Stimulated activated CD4-positive, alpha-beta T cell treated with anti-CD3 and anti-CD28 coated beads, Interleukin-1b, Interleukin-23, amount 100 ng/mL, for 24 hours (primary cell): ENCODE measurements at places on chromosomes 5 and 9.

DNA sequence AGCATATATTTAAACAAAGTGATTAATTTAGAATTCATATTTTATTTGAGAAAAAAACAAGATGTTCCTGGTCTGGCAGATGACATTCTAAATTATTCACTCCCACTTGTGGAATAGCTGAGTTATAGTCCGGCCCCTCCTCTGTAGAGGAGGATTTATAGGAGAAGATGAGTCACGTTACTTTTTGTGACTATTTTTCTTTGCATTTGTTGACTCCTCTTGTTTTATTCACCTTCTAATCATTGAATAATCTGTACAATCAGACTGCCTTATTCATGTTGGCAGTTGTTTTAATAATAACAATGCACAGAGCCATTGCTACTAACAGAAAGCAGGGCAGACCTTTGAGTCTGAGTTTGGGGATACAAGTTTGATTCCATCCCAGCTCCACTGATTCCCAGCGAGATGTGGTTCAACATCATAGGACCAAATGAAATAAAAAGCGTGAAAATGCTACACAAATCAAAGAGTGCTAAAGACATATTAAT is 23.2 kb downstream of the DOCK8 start:
- no peak for DNase-seq

GRCh38 chr5:59158165-59158564 is 575.3 kb downstream of the RAB3C start:
- no peak for DNase-seq

- no peak for DNase-seq
These were observed 225.8 kb upstream of the ELL2 start for GRCh38 chr5:96187309-96188027.

DNA sequence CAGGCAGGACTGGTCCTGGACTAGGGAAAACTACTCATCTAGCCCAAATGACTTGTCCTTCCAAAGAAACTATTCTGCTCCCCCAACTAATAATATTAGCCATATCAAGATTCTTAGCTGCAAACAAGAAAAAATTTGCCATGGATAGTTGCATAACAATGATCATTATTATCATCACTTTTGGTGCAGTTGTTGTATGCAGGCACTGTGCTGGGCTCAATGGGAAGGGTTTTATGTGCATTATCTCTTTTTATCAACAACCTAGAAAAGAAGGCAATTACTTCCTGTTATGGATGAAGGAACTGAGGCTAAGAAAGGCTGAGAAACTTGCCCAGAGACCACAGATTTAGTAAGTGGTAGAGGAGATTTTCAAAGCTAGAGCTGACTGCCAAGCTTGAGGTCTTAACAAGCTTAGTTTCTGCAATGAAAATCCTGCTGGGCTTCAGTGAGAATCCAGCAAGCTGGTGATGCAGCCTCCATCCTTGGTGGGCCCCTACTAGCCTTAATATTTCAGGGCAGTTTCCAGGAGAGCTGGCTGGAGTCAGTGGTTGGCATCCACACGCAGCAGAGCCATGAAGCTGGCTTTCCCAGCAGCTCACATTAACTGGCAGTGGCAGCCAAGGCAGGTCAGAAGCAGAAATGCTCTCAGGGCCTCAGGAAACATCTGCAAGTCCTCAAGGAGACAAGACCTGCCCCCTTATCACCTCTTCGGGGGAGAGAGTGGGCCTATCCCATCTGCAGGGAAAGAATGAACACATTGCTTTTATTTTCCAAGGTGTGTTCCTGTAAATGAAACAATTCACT is 20.5 kb upstream of the MEGF9 start:
- DNase-seq = no peak

- DNase-seq = no peak
These were observed 154.4 kb upstream of the FBXL17 start for GRCh38 chr5:108536321-108536720.

DNA sequence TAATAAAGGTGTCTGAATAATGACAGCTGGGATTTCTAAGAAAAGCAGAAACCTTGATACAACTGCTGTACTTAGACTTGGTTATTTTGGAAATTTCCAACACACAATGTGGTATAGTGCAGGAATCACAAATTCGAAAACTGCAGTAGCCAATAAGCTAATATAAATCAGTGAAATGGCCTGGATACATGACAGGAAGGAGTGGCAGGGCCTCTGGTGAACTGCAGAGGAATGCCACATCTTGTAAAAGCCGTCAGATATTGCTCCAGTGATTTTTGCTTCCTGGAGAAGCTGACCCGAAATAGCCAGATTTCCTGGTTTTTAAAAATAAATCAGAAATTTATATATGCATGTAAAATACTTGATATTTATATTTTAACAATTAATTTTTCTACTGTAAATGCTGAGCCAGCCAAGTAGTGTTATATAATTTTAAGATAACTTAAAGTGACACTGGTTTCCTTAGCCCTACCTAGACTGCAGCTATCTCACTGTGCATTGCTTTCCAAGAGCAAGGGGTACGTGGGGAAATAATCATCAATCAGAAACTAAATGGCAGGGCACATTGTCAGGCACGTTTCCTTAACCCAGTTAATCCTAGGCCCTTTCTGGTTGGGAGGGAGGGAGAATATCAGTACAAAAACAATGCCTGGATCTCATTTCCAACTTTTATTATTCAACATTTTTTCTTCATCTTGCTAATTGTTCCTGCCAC is 182.4 kb downstream of the RASEF start:
- DNase-seq = no peak
